HCEC 1CT (cell line): ENCODE measurements at places on chromosomes 1 and 21.

DNA sequence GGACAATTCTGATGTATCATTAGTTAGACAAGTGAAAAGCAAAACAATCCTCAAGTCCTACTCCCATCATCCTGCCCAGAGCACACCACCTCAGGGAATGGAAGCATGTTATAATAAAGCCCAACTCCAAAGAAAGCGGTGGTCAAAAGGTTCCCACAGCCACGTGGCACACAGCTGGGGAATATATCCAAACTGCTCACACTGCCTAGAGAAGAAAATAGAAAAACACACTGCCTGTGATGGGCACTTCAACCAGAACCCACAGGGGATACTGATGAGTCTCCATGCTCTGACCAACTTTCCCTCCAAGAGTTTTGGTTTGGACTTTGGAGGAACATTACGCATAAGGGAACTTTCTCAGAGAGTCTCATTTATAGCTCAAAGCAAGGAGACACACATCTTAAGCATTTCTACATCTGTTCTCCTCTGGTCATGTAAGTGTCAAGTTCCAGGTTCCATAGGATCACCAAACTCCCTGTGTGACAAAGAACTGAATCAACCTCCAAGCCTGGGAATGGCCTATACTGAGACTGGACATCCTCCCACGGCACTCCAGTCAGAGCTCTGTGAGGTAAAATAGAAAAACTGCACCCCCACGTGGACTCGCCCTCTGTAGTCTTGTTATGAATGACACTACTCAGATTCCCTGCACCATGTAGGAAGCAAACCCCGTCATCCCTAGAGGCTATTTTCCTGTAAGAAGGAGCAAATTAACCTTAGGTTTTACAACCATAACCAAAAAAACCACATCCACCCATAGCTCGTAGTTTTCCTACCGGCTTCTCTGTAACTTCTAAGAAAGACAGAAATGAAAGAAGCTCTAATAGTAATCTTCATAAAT is 12.2 kb downstream of the DSTYK start:
- DNase-seq, result no peak

DNA sequence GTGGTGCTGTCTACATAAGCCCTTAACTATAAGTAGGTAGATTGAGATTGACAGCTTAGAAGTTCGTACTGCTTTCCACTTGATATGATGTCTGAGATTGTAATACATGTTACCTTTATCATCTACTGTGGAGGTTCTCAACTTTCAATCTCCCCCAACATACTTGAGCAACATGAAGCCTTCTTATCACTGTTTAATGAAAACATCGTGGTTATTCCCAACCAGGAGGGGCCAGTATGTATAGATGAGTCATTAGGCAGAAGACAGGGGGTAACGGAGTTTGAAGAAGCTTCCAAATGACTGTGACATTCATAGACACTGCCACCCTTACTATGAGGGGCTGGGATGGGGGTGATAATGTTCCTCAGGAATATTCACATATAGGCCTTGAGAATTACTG is 36.0 kb downstream of the CENPF start:
- DNase-seq, result no peak

- DNase-seq, result no peak
Measured at GRCh38 chr1:202140833-202141232, 3.7 kb downstream of the ARL8A start.

DNA sequence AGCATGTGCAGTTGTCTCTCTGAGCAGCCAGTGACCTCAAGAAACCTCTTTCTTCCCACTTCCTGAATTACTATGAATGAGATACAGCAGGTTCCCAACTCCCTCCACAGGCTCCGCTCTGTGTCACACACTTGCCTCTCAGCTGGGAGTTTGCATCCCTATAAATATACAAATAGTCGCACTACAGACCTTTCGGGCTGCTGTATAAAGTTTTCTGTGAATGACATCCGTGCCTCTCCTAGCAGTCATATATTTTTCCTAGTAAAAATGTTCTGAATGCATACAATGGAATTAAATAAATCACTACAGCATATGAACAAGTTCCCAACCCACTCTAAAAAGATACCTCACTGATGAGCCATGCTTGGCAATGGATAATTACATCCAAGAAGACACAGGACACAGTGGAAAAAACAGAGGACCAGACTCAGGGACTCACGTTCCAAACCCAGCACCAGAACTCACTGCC is 66.8 kb downstream of the CAPZB start:
- DNase-seq, result peak; percentile 53

- DNase-seq, result no peak
Measured at GRCh38 chr1:208985231-208985630, 598.3 kb upstream of the CAMK1G start.

- DNase-seq, result no peak
Measured at GRCh38 chr21:25742900-25743299, 8.1 kb downstream of the GABPA start.

DNA sequence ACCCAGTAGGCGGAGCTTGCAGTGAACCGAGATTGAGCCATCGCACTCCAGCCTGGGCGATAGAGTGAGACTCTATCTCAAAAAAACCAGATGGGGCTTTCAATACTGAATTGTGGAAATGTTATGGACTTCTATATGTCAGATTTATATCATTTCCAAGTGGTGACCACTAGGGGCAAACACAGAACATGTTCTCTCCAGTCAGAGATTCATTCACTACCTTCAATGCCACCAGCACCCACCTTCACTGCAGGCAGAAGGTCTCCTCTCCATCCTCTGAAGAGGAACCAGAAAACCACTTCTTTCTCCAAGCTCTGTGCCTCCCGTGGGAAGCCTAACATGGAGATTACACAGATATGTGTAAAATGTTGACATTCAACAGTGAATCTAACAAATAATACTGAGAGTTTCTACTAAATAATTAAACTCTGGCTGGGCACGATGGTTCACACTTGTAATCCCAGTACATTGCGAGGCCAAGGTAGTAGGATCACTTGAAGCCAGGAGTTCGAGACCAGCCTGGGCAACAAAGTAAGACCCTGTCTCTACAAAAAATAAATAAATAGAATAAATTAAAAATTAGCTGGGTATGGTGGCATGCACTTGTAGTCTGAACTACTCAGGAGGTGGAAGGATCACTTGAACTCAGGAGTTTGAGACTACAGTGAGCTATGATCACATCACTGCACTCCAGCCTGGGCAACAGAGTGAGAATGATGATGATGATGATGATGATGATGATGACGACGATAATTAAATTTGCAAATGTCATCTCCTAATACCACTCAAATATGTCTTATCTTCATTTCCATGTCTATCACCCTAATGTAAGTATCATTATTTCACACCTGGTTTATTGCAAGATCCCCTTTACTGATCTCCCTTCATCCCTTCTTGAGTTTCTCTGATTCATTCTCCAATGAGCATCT is 151.1 kb downstream of the ZNF281 start:
- DNase-seq, result peak; percentile 38

GRCh38 chr1:44103270-44104131 is 15.1 kb upstream of the KLF17 start:
- no peak for DNase-seq

DNA sequence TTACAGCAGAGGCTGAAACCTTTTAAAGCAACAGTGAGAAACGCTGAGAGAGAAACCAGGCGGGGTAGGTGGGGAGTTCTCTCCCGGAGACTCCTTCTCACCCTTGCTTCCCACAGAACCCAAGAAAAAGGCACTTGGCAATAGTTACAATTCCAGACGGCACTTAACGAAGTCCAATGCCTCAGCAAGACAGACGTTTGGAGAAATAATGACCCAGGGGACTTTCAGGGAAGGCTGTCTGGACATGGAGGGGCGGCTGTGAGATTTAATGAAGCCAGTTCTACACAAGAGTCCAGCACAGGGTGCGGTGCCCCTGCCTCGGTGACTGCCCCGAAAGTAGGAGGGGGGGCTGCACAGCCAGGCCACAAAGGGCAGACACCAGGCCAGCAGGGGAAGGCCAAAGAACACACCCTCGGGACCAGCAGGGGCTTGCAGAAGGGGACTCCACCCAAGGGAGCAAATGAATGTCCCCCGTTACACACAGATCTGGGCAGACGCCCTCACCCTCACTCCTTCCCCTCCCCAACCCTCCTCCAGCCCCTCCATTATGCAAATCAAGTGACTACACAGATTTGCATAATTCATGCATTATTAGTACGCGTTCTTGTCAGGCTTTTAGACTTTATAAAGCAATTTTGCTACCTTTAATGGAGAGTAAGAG is 26.3 kb downstream of the KCNN3 start:
- DNase-seq, result no peak

GRCh38 chr1:84434081-84434769 is 35.9 kb downstream of the DNASE2B start:
- no peak for DNase-seq

DNA sequence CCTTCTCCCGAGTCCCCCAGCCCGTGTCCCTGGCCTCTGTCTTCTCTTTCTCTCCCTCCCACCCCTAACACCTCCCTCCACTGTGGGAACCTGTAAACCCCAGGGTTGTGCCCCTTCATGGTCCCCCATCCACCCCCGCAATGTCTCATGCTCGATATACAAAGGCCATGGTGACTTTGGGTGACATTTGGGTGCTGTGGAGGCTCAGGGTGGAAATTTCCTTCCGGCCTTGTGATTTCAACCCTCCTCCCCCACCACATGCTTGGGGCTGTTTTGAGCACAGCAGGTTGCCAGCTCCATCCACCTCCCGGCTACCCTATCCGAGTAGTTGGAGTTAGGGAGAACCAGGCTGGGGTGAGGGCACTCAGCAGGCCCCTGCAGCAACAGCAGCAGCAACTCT is 25.7 kb upstream of the VPS13D start:
- DNase-seq, result no peak

GRCh38 chr1:211287218-211287617 is 28.1 kb downstream of the RCOR3 start:
- no peak for DNase-seq

DNA sequence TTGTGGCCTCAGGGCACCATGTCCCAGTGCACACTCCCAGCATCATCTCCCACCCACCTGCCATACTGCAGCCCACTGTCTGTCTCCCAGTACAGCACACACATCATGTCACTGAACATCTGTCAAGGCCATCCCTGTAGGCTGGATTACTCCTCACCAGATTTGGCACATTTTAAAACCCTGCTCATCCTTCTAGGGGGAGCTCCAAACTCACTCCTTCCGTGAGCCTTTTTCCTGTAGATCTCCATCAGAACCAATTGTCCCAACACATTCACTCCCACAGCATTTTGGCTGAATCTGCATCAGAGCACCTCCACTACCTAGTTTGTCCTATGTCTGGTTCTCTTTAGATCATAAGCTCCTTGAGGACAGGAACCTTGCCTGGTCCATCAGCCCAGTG is 58.6 kb upstream of the GRIK3 start:
- no peak for DNase-seq

DNA sequence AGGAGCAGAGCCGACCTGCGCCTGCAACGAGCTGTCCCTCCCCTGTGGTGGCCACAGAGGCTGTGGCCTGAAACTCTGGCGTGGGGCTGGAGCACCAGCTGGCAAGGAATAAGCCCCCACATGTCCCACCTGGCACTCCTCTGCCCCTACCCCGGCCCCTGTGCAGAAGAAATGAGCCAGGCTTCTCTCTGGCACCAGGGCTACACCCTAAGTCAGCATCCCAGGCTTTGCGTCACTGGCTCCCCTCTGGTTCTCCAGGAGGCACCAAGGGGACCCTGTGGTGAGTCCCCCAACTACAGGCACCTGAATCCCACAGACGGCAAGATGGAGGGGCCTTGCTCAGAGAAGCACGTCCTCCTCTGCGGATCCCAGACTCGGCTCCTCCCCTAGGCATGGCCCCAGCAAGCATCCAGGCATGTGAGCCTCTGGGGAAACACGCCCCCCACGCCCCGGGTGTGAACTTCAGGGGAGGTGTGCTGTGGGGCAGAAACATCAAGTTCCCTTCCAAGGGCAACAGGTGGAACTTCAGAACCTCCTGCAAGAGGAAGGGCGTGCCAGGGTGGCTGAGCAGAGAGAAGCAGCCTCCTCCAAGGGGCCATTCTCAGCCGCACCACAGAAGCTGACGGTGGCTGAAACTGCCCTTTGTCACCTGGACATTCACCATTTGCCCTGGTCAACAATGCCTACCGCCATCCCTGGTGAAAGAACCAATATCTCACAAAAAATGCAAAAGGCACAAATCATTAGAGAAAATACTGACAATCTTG is 2.9 kb downstream of the KRTAP10-7 start:
- DNase-seq, result no peak

DNA sequence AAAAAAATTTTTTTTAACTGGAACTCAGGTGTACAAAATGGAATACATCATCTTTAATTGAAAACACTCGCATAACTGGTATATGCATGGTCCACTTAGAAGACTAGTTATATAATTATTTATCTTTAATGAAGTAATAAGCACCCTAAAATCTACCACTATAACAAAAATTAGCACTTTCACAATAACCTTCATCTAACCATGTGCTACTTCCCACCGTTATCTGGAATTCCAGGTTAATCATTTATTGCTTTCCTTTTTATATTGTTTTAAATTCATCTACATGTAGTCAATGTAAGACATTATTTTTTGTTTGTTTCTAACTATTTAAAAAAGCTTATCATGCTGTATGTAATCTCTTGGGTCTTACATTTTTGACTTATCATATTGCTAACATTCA is 39.0 kb downstream of the GDAP2 start:
- DNase-seq, result no peak

- DNase-seq, result no peak
Measured at GRCh38 chr1:161772397-161772796, 6.3 kb downstream of the ATF6 start.

GRCh38 chr1:15090373-15090772 is 63.2 kb upstream of the TMEM51 start:
- no peak for DNase-seq

GRCh38 chr1:186577633-186578032 is 102.6 kb downstream of the PTGS2 start:
- DNase-seq, result no peak

DNA sequence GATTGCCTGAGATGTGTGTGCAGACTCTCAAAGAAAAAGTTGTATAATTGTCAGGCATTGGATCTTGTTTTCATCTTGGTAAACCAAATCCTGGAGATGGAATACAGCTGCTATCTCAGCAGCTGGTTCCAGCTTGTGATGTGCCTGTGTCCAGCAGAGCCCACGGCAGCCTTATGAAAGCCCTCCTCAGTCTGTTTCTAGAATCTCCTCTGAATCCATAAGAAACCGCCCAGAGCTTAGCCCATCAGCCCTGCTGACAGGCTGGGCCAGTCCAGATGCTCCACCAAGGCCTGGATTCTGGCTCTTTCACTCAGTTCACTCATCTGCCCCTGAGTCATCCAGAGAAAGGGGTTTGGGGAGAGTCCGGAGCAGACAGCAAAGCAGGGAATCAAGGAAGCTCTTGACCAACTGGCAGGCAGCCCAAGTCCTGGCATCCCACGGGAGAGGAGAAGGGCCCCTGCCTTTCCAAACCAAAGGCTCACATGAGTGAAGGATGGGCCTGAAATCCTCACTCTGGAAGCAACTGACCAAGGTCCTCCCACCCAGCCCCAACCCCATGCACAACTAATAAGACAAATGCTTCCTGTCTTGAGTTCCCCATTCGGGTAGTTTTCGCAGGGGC is 45.7 kb downstream of the NAV1 start:
- DNase-seq, result peak; percentile 90

- no peak for DNase-seq
Measured at GRCh38 chr21:15421947-15422346, 307.8 kb upstream of the USP25 start.
